ENCODE measurements at places on chromosomes 1 and 21.

GRCh38 chr1:7229186-7229585 lies 443.9 kb downstream of the CAMTA1 start:
- DNase-seq: no peak

DNA sequence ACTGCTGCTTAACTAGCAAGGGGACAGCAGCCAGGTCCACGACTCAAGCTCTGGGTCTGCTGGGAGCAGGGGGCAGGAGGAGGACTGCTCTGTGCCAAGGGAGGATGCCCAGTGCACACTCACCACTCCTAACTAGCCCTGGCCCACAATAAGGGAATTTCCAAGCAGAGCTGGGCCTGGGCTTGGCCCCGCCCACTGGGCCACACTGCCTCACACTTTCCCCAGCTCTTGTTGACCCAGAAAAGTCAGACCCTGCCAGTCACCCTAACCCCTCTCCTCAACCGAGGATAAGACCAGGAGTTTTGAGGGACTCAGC lies 18.7 kb downstream of the SLC9A1 start:
- DNase-seq: no peak

DNA sequence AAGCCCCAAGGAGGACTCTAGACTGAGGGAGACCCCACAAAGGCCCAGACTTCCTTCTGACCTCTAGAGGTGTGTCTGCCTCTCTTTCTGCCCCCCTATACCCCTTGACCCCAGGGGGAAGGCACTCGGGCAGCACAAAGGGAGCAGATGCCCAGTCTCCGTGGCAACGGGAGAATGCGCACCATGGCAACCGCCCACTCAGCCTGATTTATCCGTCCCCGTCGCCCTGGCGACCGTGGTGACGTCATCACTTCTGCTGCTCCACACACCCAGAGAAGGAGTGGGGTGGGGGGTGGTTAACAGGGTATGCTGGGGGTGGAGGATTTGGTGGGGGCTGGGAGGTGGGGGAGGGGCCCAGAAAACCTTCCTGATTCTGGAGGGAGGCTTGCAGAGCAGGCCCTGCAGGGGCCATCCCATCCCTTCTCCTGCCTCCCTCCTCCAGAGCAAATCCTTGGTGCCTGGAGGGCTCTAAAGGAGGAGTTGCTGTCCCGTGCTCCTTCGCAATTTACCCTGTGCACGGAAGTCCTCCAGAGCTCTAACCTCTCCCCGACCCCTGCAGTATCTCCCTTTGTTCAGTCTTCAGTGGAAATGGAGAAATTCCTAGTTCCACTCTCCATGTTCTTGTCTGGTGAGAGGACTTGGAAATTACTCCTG lies 6.3 kb downstream of the CELF3 start:
- no peak for DNase-seq

DNA sequence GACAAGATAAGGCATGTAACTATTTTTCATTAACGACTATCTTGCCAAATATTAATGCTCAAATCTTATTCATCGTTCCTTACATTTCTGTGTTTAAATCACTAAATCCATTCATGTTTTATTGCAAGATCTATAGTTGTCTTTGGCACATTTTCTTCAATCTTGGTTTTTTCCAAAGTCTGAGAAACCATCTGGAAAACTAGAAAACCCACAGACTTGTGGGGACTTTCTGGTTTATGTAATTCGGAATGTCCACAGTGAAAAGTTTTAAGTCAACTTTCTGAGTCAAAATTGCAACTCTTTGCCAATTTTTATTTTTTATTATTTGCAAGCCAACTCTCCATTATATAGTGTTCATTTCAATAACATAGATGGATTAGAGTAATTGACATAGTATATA lies 520.8 kb upstream of the ADAMTS5 start:
- DNase-seq: no peak

GRCh38 chr1:211928993-211929637 lies 98.6 kb upstream of the LPGAT1 start:
- no peak for DNase-seq

DNA sequence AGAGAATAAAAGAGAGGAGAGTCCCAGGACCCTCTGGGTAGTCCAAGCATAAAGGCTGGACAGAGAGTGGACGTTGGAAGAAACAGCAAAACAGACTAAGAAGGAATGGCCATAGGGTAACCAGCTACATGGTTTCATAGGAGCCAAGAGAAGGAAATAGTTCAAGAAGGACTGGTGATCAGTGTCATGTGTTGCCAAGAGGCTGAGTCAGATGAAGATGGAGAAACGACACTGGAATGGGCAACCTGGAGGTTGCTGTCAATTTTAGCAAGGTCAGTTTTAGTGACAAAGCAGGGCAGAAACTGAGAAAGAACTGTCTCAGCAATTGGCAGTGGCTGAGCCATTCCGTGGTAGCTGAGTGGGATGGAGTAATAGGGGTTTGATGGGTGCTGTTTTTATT lies 41.4 kb downstream of the HMGB4 start:
- DNase-seq: no peak

DNA sequence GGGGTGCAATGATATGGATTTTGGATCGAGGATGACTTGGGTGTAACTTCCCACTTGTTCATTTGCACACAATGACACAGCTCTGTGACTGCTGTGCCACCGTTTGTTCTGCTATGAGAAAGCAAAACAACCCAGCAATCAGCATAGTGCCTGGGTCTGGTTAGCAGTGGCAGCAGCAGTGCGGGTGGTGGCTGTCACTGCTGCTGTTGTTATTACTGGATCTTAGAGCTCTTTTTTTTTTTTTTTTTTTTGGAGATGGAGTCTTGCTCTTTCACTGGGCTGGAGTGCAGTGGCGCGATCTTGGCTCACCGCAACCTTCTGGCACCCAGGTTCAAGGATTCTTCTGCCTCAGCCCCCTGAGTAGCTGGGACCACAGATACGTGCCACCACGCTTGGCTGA lies 56.9 kb downstream of the TBCE start:
- peak; percentile 31 for DNase-seq

- DNase-seq: no peak
These were observed 164.0 kb downstream of the PRDM16 start for GRCh38 chr1:3233031-3233430.

- no peak for DNase-seq
These were observed 39.2 kb upstream of the SERBP1 start for GRCh38 chr1:67469431-67469830.

GRCh38 chr1:153655333-153655732 lies 3.2 kb upstream of the SNAPIN start:
- no peak for DNase-seq

GRCh38 chr1:81617308-81617967 lies 183.3 kb upstream of the ADGRL2 start:
- no peak for DNase-seq

- DNase-seq: no peak
These were observed 603.3 kb downstream of the PTPRC start for GRCh38 chr1:199242147-199242546.

DNA sequence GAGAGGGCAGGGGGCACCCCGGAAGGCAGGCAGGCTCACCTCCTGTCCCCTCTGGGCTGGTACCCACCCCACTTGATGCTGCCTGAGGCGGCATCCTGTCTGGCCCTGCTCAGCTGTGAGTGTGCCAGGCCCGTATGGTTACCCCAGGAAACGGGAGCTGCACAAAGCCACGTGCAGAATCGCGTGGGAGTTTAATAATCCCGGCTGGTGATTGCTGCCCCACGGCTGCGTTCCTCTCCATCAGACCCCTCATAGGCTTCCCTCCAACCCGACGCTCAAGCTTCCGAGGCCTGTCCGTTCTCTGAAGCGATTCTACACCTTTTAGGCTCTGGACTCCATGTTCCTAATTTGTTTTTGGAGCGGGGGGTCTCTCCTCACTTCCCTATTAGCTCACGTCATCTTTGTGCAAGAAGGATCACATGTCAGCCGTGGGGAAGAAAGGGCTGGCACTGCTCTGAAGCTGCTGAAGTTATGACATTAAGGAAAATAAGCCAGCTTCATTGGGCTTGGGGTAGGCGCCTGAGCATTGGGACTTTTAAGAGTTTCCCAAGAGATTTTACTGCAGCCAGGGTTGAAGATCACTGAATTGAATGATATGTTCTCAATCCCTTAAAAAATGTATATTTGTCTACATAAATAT lies 1.1 kb upstream of the B3GALT5 start:
- no peak for DNase-seq

DNA sequence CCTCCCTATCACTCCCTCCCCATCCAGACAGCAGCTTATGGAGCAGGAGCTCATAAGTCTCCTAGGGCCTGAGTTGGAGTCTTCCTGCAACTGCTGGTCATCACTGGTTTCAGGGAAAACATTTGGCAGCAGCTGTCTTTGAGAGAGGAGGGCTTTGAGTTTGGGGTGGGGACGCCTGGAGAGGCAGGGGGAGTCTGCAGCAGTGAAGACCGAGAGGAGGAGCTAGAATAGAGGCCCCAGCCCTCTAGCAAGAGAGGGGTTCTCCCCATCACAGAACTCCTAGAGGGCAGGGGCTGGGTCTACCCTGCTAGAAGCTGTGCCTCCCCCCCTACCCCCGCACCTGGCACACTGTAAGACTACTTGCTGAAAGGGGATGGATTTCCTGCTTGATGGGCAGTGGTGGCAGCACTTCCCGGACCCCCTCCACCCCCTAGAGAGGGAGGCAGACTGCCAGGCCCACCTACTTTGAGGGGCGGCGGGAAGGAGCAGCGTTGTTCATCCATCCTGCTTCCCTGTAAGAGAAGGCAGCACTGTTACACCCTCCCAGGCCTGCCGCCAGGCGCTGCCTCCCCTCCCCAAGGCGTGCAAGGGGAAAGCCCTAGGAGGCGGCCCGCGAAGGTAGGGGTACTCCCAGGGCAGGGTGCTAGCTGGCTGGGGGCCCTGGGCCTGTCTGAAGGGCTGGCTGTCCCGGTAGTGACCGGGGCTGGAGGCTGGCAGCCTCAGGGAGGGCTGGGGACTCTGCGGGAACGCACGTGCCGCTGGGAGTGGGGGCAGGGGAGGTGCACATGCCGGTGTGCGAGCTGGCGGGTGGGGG lies 50.4 kb downstream of the RAP1GAP start:
- no peak for DNase-seq

GRCh38 chr1:245710961-245711903 lies 556.4 kb downstream of the KIF26B start:
- DNase-seq: no peak
